Left ventricle myocardium inferior (tissue), 1 donor: ENCODE measurements at places on chromosomes 7 and 10.
A peak's percentile ranks its signal among the peaks of the same experiment; 100 is the strongest.

- H3K27ac ChIP-seq: no peak overlapping the region
- H3K4me3 ChIP-seq: no peak overlapping the region
- H3K4me1 ChIP-seq: no peaks in the 10 kb centered on the region
- no peaks in the 10 kb centered on the region for H3K36me3 ChIP-seq
- no peaks in the 10 kb centered on the region for H3K27me3 ChIP-seq
- DNase-seq: no peak
These were observed 22.3 kb upstream of the RHBDD2 start for GRCh38 chr7:75856536-75856935.

DNA sequence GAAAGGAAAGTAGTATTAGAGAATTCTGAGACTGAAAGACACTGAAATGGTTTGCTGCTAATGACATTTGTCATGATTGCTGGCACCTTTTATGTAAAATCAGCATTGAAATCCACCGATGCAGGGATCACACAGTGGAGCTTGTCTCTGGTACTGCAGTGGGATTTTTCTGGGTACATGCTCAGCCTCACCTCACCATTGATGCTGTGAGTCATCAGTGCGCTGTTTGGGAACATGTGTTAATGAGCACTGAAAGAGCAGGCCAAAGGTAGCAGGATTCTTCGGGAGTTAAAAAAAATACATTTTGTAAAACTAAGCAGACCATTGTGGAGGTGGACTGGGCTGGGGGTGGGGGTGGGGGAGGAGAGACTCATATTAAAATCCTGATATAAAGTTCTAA lies 174.9 kb downstream of the CREB5 start:
- H3K4me1 ChIP-seq: peaks cover 7% of the 10 kb centered on the region
- no peak for DNase-seq
- no peaks in the 10 kb centered on the region for H3K27me3 ChIP-seq
- H3K27ac ChIP-seq: no peak overlapping the region
- H3K4me3 ChIP-seq: no peak overlapping the region

DNA sequence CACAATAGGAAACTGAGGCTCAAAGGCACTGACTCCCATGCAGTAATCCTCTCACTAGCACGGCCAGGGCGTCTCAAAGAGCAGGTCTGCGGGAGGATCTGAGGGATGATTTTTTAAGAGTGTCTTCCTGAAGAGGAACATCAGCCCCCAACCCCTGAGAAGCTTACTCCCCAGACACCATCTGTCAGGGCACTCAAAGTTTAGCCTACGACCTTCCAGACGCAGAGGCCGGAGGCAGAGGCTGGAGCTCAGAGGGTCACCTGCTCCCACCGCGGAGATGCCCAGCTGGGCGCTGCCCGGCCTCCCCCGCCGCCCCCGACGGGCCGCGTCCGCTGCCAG lies 1.7 kb downstream of the ZNF777 start:
- H3K4me3 ChIP-seq: peak overlapping the region; percentile 87
- peaks cover 40% of the 10 kb centered on the region for H3K4me1 ChIP-seq
- peaks cover 28% of the 10 kb centered on the region for H3K36me3 ChIP-seq
- DNase-seq: no peak

DNA sequence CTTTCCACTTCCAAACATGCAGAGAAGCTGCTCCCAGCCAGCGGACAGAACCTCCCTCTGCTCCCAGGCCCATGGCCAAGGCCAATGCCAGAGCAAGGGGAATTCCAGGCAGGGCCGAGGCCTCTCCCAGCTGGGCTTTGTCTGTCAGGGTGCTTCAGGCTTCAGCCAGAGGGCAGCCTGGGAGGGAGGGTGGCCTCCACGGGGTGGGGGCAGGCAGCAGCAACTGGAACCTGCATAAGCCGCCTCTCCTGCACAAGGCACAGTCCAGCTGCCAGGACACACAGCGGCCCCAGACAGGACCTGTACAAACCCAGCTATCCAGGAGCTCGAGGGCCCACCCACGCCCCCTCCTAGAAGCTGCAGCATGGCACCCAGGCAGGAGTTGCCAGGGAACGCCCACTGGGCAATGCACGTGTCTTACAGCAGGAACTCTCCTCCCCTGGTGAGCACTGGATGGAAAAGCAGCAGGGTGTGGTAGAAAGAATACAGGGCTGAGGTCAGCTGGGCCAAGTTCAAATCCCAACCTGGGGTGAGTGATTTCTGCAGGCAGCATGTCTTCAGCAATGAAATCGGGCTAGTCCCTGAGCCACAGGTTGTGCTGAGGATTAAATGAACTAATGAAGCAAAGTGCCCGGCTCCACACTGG lies 7.6 kb downstream of the FAM53B start:
- H3K4me3 ChIP-seq: peak overlapping the region; percentile 48
- peak overlapping the region; percentile 93 for H3K27ac ChIP-seq
- DNase-seq: peak; percentile 88
- no peaks in the 10 kb centered on the region for H3K36me3 ChIP-seq

GRCh38 chr10:79262959-79263746 lies 84.1 kb upstream of the PPIF start:
- no peak for DNase-seq
- no peaks in the 10 kb centered on the region for H3K27me3 ChIP-seq
- H3K36me3 ChIP-seq: peaks cover 8% of the 10 kb centered on the region
- H3K4me1 ChIP-seq: peaks cover 100% of the 10 kb centered on the region
- no peak overlapping the region for H3K4me3 ChIP-seq
- H3K27ac ChIP-seq: peak overlapping the region; percentile 93

GRCh38 chr7:46864716-46865115 lies 717.2 kb downstream of the TNS3 start:
- H3K4me1 ChIP-seq: peaks cover 5% of the 10 kb centered on the region
- no peaks in the 10 kb centered on the region for H3K36me3 ChIP-seq
- no peaks in the 10 kb centered on the region for H3K27me3 ChIP-seq
- H3K4me3 ChIP-seq: no peak overlapping the region
- DNase-seq: no peak

- peaks cover 30% of the 10 kb centered on the region for H3K4me1 ChIP-seq
- no peaks in the 10 kb centered on the region for H3K36me3 ChIP-seq
- DNase-seq: peak; percentile 74
- no peaks in the 10 kb centered on the region for H3K27me3 ChIP-seq
These were observed at the start of gene PAOX for GRCh38 chr10:133379152-133379800. PAOX (plus strand) TSS chr10:133379262; CDS start chr10:133379317, 55 bp downstream.

DNA sequence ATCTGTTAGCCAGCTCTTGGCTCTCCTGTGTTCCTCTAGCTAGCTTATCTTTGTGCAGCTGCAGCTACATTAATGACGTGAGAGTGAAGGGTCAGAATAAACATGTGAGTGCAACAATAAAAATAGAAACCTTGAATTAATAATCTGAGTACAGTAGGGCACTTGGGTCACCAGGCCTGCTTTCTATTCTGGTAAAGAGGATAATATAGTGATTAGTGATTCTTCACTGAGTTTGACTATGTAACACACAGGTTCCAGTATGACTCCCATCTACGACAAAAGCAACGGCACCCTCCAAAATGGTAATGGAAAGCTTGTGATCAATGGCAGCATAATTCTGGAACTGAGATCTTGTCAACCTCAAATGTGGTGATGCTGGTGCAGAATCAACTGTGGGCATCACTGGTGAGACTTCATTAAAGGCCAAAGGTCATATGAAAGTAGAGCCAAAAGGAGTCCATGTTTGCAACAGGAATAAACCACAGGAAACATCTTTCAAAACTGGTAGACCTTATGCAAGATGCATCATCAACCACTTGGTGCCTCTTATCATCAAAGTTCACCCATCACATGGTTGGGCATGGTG lies 77.6 kb downstream of the NRBF2 start:
- H3K27ac ChIP-seq: peak overlapping the region; percentile 31
- peaks cover 85% of the 10 kb centered on the region for H3K4me1 ChIP-seq
- peaks cover 50% of the 10 kb centered on the region for H3K36me3 ChIP-seq
- no peaks in the 10 kb centered on the region for H3K27me3 ChIP-seq
- no peak for DNase-seq
- H3K4me3 ChIP-seq: no peak overlapping the region

DNA sequence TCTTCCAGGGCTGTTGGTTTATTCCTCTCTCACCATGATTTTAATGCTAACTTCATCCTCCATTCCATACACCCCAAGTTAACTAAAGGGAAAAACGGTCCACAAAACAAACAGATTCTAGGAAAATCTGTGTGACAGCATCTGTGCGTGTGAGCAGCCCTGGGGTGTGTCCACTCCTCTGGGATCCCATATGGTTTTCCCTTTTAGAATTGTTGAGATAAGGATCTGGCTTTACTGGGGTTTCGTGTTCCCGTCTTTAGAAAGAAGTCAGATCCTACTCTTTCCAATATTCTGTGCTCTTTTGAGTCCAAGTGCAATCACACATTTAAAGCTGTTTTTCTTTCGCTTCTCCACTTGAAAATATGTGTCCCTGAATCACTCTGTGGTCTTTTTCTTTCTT lies 257.1 kb downstream of the KLF6 start:
- H3K4me3 ChIP-seq: no peak overlapping the region
- peak overlapping the region; percentile 59 for H3K27ac ChIP-seq
- H3K4me1 ChIP-seq: peaks cover 39% of the 10 kb centered on the region
- no peaks in the 10 kb centered on the region for H3K36me3 ChIP-seq

DNA sequence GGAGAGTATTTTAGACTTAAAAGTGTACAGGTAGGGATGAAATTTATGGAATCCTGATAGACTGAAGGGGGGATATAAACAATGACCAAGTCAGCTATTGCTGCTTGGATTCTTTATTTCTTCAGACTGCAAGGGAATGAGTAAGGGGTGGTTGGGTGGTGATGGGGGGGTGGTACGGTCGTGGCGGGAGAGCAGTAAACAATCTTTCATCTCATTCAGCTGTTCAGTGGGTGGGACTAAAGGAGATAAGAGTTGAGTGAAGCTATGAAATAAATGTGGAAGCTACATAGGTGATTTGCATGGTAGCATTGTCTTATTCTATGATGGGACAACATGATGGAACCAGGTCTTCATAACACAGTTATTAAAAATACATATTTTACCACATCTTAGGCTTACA lies 1.8 kb downstream of the SEPTIN7 start:
- DNase-seq: no peak
- H3K4me3 ChIP-seq: peak overlapping the region; percentile 95
- H3K27ac ChIP-seq: peak overlapping the region; percentile 98
- H3K27me3 ChIP-seq: no peaks in the 10 kb centered on the region
- H3K36me3 ChIP-seq: no peaks in the 10 kb centered on the region
- H3K4me1 ChIP-seq: peaks cover 79% of the 10 kb centered on the region

DNA sequence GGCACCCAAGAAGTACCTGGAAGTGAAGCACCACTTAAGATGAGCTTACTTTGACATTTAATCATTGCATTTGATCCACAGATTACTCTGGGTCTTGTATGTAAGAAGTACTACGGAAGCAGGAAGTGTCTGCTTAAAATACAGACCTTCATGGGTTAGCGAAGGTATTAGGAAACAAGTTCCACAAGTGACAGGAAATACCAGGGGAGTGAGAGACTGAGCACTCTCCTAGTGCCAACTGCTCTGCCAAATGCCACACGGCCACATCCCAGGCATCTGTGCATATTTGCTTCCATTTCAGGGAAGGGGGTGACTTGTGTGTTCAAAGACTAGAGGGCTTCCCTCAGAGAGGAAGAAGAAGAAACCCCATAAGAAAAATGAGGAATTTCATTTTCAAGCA lies 57.2 kb upstream of the ANK3 start:
- DNase-seq: no peak
- no peaks in the 10 kb centered on the region for H3K27me3 ChIP-seq
- H3K4me3 ChIP-seq: no peak overlapping the region
- no peaks in the 10 kb centered on the region for H3K36me3 ChIP-seq
- H3K27ac ChIP-seq: no peak overlapping the region

DNA sequence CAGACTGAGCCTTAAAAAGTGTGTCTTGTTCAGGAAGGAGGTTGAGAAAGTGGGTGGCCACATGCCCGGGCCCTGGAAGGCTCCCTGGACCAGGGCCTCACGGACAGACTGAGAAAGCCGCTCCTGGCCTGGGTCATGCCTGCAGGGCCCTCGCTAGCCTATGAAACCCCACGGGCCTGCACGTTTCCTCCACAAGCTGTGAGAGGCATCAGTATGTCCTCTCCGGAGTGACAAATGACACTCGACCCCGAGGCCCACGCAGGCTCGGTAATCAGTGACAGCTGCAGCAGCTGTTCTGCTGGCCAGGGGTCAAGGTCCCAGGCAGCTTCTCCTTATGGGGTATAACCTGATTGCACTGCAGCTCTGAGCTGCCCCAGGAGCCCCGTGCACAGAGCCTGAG lies 47.6 kb downstream of the ASB13 start:
- peak; percentile 63 for DNase-seq
- H3K27me3 ChIP-seq: no peaks in the 10 kb centered on the region
- H3K36me3 ChIP-seq: no peaks in the 10 kb centered on the region
- H3K4me3 ChIP-seq: no peak overlapping the region
- peaks cover 24% of the 10 kb centered on the region for H3K4me1 ChIP-seq

GRCh38 chr7:157255201-157255606 lies 81.6 kb upstream of the DNAJB6 start:
- peaks cover 80% of the 10 kb centered on the region for H3K36me3 ChIP-seq
- no peak for DNase-seq
- H3K4me1 ChIP-seq: no peaks in the 10 kb centered on the region

- H3K27me3 ChIP-seq: no peaks in the 10 kb centered on the region
- no peak overlapping the region for H3K27ac ChIP-seq
- H3K4me3 ChIP-seq: no peak overlapping the region
- H3K4me1 ChIP-seq: no peaks in the 10 kb centered on the region
- no peak for DNase-seq
These were observed 7.0 kb upstream of the HPS1 start for GRCh38 chr10:98453729-98454128.

- no peak for DNase-seq
- H3K27me3 ChIP-seq: no peaks in the 10 kb centered on the region
- no peak overlapping the region for H3K4me3 ChIP-seq
- H3K27ac ChIP-seq: no peak overlapping the region
- H3K36me3 ChIP-seq: no peaks in the 10 kb centered on the region
These were observed 312.5 kb upstream of the SEMA3C start for GRCh38 chr7:81231301-81231838.

DNA sequence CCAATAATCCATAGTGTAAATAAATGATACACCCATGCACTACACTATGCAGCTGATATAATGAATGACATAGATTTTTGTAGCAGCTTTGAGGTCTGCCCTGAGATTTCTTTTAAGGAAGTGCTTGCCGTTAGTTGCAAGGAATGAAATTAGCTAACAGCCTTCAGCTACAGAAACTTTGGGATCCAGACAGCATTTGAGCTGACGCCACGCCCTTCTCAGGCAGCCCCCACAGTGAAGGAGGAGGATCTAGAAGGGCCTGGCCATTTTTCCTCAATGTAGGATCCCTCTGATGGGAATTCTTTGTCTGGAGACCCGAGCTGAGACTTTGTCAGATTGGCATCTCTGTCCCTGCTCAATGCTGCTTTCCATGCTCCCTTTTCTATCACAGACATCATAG lies 6.1 kb upstream of the PDK4 start:
- no peak overlapping the region for H3K4me3 ChIP-seq
- no peak for DNase-seq
- no peak overlapping the region for H3K27ac ChIP-seq
- H3K4me1 ChIP-seq: peaks cover 48% of the 10 kb centered on the region
- no peaks in the 10 kb centered on the region for H3K27me3 ChIP-seq

GRCh38 chr7:39540320-39540719 lies 25.9 kb upstream of the YAE1 start:
- no peaks in the 10 kb centered on the region for H3K36me3 ChIP-seq
- H3K27ac ChIP-seq: no peak overlapping the region
- H3K27me3 ChIP-seq: peaks cover 3% of the 10 kb centered on the region

GRCh38 chr10:50851884-50852671 lies 33.3 kb downstream of the A1CF start:
- DNase-seq: no peak
- H3K36me3 ChIP-seq: no peaks in the 10 kb centered on the region
- no peaks in the 10 kb centered on the region for H3K4me1 ChIP-seq
- H3K4me3 ChIP-seq: no peak overlapping the region
- H3K27me3 ChIP-seq: no peaks in the 10 kb centered on the region
